ENCODE measurements at places on chromosomes 2 and 18.

DNA sequence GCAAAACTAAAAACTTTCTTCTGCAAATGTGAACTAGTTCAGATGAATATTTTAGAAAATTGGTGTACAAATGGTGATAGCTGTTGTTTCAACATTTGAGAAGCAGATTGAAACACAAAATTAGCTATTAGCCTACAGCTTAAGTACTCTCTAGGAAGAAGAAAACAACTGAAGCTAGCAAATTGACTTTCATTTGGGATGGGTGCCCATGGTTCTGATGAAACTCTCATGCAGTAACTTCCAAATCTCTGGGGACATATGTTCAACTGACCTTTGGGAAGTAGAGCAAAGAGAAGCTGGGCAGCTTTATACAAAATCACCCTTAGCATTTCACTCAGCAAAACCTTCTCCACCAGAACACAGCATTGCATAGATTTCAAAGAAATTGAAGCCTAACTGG lies 119.0 kb downstream of the GALNT13 start:
- DNase-seq, result no peak

DNA sequence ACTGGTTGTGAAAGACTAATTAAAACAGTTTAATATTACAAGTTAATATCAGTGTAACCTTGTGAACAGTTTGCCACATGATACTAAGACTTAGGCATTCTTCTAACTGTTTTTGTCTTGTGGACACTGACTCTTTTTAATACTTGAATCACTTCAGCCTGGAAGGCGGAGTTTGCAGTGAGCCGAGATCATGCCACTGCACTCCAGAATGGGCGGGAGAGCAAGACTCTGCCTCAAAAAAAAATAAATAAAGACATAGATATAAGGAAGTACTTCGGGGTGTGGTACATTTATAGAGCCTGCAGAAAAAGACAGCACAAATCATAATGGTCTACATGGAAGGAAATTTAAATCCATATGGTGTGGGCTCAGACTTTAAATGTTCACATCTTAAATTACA lies 300.4 kb upstream of the NETO1 start:
- no peak for DNase-seq

GRCh38 chr2:112658839-112659667 lies 13.3 kb downstream of the SLC20A1 start:
- DNase-seq, result no peak

DNA sequence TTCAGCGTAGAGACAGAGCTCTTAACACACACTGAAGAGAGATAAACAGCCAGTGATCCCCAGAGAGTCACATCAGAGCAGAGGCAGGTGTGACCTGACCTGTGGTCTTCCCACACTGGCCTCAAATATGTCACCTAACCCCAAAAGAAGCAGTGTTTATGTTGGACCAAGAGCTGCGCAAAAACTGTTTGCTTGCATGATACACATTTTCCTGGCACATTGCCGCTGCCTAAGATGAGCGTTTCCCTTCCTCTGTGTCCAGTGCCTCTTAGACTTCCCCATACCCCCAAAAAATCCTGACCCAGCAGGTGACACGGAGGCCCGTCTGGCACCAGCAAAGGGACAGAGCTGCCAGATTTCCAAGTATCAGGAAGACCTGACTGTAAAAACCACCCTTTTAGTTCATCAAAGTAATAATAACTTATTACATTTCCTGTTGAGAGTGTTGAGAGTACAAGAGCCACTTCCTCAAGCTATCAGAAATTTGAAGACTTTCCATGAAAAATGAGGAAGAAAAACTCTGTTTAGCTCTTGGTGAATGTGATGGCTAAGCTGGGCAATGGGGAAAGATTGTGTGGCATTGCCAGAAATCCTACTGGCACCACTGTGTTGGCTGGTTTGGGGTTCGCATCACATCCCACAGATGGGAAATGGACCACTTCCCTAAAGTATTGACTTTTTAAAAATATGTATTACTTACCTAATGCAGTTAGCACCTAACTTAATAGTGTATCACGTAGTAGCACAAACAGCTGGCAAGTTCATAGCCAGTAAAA lies 6.7 kb downstream of the TNFRSF11A start:
- DNase-seq, result no peak

GRCh38 chr2:191846515-191847476 lies at the start of gene CAVIN2:
Gene CAVIN2, minus strand, starts transcription at chr2:191847088. Its CDS starts 163 bp downstream, at chr2:191846925.
- no peak for DNase-seq

DNA sequence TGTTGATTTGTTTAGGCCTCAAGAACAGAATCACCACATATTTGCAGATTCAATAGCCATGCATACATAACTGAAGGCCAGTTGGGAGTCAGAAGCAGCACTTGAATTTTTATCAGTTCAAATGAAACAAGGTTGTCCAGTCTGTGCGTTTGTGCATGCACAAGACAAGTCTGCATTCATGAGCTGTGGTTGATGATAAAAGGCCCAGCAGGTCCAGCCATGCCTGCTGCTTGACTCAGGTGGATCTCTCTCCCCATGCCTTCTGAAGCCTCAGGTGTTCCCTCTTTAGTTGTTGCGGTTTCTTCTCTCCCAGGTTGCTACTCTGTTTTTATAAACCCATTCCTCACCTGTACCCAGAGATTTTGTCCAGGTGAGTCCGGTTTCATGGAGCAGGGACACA lies 124.5 kb downstream of the CCDC102B start:
- DNase-seq, result no peak

GRCh38 chr18:71304856-71305255 lies 1016.0 kb downstream of the SOCS6 start:
- no peak for DNase-seq

DNA sequence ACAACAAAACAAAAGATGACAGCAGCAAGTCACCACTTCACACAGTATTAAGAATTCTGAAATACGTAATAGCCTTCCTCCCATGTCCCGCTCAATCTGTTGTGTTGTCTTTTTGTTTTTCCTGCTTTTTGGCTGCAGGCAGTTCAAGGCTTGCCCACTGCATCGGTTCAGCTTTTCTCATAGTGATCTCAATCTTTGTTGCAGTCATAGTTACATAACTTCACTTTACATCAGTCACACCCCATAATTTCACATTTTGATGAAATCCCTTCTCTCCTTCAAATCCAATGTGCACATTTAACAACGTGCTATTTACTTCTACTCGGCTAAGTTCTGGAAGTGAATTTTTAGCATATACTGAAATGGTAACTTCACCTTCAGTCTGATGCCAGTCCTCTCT lies 33.8 kb upstream of the HAAO start:
- DNase-seq, result no peak

GRCh38 chr18:50560681-50561629 lies 1.1 kb downstream of the MAPK4 start:
- DNase-seq, result no peak

DNA sequence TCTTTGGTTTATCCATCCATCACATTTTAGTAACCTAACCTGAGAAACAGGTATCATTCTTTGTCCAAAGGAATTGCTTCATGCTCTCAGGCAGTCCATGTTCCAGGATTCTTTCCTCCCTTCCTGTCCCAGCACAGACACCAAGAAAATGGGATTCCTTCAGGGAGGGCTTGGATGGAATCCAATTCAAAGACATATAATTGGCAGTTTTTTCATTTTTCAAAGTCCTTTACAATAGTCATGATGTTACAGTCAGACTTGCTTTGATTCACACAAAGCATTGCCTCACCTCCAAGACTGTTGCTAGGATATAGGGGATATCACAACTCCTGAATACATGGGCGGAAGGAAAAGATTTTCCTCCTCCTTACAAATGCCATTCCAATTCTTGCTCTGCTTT lies 241.4 kb upstream of the ACVR2A start:
- no peak for DNase-seq

DNA sequence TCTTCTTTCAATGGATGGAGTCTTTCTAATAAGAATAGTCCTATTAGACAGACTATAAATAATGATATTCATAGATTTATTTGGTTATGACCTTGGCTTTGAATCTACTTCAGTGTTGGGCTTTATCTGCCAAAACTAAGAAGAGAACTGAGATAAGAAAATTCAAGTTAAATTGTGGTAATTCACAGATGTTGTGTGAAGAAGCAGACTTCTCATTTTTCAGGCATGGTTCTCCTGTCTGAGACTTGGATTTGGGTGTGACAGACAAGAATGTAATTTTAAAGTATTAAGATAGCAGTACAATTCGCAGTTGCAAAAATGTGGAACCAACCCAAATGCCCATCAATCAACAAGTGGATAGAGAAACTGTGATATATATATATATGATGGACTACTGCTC lies 124.7 kb downstream of the QPCT start:
- DNase-seq, result no peak

GRCh38 chr18:40985436-40985835 lies 969.6 kb upstream of the PIK3C3 start:
- no peak for DNase-seq

GRCh38 chr2:119122663-119123062 lies 35.9 kb downstream of the C1QL2 start:
- no peak for DNase-seq

- DNase-seq, result no peak
These were observed 29.5 kb downstream of the RASGRP3 start for GRCh38 chr2:33505966-33506365.

DNA sequence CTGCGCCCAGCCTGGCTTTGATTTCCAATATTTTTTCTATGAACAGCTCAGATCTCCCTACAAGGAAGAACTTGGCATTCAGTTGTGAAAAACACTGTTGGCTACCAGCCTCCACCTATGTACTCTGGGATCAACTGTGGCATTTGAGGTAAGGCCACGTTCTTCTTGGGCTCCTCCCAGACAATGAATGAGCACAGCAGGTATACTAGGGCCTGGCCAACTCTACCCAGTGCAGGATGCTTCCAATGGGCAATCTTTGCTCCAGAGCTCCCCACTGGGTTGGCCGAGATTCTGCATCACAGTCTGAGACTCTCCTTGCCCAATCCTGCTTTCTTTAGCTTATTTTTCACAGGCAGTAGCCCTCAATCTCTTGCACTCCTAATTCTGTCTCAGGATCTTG lies 75.9 kb downstream of the TMEM131 start:
- DNase-seq, result no peak

DNA sequence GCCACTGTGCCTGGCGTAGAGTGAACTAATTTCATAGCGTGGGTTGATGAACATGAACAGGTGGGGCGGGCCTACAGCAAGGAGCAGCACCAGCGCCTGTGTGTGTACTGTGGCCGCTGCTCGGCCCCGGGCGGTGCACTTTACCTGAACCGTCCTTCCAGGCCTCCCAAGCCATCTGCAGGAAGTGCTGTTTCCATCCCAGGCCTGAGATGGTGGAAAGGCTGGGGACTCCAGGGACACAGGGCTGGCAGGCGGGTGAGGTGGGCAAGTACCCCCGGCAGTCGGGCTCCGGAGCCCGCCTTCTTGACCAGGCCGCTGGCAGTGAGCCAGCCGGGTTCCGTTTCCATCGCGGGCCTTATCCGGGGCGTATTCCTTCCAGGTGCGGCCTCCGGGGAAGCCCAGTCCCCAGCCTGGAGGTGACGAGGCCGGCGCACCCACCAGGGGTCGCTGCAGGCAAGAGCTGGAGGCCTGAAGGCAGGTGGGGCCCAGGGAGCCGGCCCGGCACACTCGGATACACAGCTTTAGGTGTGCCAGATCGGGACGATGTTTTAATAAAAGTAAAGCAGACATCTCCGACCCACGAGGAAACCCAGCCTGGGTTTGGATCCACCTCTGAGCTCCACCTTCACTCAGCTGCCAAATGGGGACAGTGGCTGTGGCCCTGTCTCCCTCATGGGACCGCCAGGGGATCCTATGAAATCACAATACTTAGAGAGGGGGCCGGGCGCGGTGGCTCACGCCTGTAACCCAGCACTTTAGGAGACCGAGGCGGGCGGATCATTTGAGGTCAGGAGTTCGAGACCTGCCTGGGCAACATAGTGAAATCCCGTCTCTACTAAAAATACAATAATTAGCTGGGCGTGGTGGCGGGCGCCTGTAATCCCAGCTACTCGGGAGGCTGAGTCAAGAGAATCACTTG lies 22.7 kb upstream of the PDIA6 start:
- peak; percentile 71 for DNase-seq

GRCh38 chr18:13672657-13673056 lies 53.7 kb downstream of the FAM210A start:
- no peak for DNase-seq

- no peak for DNase-seq
These were observed 5.3 kb downstream of the EPB41L3 start for GRCh38 chr18:5538544-5538943.

GRCh38 chr2:181763423-181763822 lies 83.1 kb upstream of the NEUROD1 start:
- no peak for DNase-seq

- DNase-seq, result no peak
These were observed 9.5 kb upstream of the INSIG2 start for GRCh38 chr2:118078734-118079133.

- DNase-seq, result no peak
These were observed 113.9 kb upstream of the LTBP1 start for GRCh38 chr2:32832821-32833220.

DNA sequence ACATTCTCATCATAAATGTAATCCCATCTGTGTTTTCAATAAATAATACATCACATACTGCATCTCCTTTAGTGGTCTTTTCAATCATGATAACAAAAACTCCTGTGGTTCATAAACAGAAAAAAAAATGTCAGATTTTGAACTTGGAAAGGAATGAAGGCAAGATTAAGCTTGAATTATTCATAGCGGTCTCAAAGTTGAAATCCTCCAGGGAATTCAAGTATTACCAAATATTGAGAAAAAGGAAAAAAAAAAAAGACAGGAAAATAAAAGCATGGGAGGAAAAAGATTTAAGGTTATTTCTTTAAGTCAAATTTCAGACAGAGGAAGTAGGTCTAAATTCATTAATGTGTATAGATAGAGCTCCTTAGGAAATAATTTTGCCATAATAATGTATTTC lies 92.1 kb downstream of the COLEC12 start:
- no peak for DNase-seq
